ENCODE measurements at places on chromosomes 4 and X.

DNA sequence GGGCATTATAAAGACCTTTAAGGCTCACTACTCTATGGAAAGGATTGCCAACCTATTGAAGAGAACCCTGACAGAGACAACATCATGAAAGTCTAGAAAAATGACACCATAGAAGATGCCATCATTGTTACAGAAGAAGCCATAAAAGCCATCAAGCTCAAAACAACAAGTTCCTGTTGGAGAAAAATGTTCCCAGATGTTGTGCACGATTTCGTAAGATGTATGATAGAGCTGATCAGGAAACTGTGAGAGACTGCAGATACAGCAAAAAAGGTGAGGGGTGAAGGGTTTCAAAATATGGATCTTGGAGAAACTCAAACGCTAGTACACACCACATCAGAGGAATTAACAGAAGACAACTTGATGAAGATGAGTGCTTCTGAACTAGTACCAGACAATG is 53.3 kb downstream of the WDFY3 start:
- no peak for DNase-seq

DNA sequence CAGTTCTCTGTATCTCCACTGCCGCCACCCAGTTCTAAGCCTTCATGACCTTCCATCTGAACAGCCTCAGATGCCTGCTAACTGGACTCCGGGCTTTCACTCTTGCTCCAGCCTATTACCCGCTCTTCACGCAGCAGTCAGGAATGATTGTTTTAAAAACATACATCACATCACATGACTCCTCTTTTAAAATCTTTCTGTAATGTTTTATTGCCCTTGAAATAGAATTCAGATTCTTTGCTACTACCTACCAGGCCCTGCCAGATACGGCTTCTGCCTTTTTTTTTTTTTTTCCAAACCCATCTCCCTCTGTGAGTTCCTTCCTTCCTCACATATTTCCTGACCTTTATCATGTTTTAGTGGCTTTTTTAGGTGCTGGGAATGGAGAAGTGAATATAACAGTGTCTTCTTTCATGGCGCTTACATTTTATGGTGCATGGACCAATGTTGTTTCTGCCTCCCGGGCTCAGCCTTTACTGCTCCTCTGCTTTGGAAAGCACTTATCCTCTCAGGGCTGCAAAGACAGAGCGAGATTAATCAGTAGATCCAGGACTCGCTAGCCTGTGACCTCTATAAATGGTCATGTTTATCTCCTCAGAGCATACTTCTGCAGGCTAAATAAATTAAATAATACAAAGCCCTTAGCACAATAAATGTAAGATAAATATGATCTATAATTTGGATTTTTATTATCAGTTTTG is 58.0 kb downstream of the FBXO8 start:
- DNase-seq: no peak

DNA sequence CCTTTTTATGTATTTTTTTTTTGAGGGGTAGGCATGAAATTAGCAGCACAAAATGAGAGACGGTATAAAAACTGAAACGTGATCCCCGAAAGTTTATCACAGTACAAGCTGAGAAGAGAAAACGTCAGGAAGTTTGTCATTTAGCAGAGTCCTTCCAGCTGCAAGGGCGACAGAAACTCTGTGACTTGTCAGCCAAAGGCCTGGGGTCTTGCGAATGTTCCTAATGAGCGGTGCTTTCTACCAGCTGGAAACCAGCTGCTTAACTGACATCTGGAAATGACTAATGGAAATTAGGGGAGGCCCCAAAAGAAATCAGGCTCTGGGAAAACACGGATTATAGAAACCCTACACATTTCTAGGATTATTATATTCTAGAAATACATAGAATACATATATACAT is 66.5 kb downstream of the CHRNA9 start:
- no peak for DNase-seq

DNA sequence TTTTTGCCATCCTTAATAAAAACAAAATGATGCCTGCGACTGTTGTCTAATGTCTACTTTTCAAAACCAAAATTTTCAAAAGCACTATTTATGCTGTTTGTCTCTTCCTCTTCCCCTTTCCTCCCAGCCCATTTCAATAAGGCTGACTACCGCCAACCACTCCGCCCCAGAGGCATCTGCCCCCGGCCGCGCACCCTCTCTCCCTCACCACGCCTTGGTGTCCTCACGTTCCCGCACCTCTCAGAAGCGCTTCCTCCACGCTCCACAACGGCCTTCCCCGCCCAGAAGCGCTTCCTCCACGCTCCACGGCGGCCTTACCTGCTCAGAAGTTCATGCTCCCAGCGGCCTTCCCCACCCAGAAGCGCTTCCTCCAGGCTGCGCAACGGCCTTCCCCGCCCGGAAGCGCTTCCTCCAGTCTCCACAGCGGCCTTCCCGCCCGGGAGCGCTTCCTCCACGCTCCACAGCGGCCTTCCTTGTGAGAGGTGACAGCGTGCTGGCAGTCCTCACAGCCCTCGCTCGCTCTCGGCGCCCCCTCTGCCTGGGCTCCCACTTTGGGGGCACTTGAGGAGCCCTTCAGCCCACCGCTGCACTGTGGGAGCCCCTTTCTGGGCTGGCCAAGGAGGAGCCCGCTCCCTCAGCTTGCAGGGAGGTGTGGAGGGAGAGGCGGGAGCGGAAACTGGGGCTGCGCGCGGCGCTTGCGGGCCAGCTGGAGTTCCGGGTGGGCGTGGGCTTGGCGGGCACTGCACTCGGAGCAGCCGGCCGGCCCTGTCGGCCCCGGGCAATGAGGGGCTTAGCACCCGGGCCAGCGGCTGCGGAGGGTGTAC is 490.4 kb upstream of the ZFP42 start:
- DNase-seq: no peak

GRCh38 chr4:16641971-16642370 is 256.5 kb downstream of the LDB2 start:
- DNase-seq: no peak

DNA sequence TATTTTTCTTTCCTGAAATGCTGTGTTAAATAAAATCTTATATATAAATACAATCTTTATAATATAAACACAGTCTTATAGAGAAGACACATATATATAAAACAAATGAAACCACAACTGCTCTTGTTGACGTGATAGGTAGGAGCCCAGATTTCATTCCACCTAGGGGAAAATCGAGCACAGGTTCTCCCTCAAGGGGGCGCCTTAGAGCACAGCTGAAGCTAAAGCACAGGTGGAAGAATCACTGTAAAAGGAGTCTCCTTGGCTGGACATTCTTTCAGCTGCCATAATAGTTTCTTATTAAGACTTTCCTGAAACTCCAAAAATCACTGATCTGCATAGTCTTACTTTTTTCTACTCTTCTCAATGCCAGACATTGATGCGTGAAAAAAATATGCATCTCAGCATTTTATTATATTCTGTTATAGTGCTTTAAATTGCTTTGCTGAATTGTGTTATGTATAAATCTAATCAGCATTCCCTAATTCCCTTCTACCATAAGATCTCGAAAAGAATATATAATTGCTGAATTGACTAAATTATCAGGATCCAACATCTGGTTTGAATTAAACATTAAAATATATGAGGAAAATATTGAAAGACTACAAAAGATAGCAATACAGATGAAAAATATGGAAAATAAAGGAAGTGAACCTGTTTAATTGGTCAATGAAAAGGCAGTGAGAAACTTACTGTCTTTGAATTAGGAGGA is 25.5 kb upstream of the RXFP1 start:
- no peak for DNase-seq

DNA sequence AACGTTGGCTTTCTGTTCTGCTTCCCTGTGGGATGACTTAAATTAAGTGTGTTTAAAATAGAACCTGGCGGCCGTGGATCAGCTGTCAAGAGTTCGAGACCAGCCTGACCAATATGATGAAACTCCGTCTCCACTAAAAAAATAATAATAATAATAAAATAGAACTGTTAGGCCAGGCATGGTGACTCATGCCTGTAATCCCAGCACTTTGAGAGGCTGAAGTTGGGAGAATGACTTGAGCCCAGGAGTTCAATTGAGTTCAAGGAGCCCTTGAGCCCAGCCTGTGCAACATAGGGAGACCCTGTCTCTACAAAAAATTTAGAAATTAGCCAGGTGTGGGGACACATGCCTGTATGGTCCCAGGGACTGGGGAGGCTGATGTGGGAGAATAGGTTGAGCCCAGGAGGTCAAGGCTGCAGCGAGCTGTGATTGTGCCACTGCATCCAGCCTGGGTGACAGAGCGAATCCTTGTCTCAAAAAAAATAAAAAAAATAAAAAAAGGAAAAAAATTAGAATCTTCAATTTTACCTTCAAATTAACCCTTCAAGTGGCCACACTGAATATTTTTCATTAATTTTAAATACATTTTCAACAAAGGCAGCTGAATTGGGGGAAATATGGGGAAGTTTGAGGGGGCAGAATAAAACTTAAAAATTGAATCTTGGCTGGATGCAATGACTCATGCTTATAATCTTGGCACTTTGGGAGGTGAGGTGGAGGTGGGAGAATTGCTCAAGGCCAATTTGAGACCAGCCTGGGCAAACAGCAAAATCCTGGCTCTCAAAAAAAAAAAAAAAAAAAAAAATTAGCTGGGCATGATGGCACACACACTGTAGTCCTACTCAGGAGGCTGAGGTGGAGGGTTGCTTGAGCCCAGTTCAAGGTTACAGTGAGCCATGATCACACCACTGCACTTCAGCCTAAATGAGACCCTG is 31.8 kb upstream of the HSD17B13 start:
- no peak for DNase-seq

- no peak for DNase-seq
Observed at GRCh38 chr4:186144198-186144945, 39.9 kb downstream of the FAM149A start.

DNA sequence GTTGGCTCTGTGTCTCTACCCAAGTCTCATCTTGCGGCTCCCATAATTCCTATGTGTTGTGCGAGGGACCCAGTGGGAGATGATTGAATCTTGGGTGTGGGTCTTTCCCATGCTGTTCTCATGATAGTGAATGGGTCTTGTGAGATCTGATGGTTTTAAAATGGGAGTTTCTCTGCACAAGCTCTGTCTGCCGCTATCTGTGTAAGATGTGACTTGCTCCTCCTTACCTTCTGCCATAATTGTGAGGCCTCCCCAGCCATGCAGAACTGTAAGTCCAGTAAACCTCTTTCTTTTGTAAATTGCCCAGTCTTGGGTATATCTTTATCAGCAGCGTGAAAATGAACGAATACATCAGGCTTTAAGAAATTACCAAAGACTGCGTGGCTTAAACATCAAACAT is 31.2 kb downstream of the STIM2 start:
- no peak for DNase-seq

DNA sequence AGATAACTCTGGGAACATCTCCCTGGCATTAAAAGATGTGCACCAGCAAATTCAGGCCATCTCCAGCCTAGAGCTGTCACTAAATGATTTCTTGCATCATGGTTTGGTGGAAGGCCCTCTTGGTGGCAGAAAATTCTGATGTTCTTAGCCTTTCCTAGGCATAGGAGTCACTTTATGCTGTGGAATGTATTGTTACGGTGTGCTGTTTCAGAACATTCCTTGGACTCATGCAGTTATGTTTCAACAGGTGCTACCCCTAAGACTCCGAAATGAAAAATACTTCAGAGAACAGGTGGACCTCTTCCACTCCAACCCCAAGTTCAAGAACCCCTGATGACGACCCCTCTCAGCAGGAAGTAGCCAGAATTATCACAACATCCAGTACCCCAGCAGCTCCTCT is 20.3 kb upstream of the PAPSS1 start:
- DNase-seq: no peak

- DNase-seq: no peak
Observed at GRCh38 chrX:2340991-2341390, 159.8 kb downstream of the DHRSX start.
